Cortex of kidney (tissue), 1 donor: ENCODE measurements at places on chromosomes 7 and 10.

- no peak for DNase-seq
Measured at GRCh38 chr7:25359471-25360059, 131.3 kb upstream of the NPVF start.

DNA sequence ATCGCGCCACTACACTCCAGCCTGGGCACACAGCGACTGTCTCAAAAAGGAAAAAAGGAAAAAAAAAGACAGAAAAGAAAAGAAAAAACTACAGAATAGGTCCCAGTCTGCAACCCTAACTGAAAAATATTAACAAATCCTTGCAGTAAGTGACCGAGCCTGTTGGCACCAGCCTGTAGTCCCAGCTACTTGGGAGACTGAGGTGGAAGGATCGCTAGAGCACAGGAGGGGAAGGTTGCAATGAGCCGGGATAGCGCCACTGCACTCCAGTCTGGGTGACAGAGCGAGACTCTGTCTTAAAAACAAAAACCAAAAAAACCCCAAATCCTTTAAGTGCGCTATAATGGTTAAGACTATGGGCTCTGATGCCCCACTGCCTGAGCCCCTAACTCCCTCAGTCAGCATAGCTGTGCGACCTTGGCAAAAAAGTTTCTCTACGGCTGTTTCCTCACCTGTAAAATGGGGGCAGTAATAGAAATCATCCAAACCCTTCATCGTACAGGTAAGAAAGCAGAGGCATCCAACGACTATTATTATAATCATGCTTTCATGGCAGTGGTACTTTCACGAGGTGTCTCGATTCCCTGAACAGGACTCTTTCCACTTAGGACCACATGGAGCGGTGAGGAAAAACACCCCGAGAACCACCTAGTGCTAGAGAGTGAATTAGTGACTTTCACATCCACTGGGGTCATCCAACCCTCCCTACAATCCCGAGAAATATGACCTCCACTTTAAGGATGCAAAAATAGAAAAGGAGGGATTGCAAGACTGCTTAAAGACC lies 755 bp downstream of the TOMM7 start:
- DNase-seq: no peak

DNA sequence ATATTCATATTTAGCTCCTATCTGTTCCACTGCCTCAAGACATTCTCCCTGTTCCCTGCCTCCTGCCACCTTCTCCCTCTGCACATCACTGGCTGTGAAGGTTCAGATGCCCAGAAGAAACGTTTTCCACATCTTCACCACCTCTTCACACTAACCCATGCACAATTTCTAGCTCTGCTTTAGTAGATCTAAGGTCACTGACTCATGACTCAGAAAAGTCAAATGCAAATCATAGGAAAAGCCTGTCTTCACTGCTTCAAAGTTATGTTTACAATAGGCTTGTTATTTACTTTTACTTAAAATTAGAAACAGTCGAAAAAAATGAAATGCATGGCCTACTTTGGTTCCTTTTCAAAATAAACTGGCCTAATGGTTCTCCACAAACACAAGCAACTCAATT lies 2.5 kb downstream of the SCRN1 start:
- DNase-seq: no peak

DNA sequence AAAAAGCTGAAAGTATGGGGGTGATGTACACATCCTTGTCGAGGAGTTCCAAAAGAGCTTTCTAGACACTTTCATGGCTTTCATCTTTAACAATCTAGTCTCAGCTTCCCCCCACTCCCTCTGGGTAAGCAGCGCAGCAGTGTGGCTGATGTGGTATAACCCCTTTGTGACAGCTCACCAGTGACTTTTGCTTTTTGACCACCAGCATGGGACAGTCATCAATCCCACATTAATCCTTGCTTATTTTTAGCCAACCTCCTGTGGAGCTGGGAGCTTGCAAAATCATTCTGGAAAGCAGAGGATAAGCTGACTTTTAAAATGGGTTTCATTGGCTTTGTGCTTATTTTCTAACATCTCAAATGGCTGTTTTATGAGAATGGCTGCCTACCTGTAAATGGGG lies 272.7 kb downstream of the HDAC9 start:
- no peak for DNase-seq

- no peak for DNase-seq
Measured at GRCh38 chr7:142642316-142642715, 107.0 kb upstream of the PRSS1 start.

DNA sequence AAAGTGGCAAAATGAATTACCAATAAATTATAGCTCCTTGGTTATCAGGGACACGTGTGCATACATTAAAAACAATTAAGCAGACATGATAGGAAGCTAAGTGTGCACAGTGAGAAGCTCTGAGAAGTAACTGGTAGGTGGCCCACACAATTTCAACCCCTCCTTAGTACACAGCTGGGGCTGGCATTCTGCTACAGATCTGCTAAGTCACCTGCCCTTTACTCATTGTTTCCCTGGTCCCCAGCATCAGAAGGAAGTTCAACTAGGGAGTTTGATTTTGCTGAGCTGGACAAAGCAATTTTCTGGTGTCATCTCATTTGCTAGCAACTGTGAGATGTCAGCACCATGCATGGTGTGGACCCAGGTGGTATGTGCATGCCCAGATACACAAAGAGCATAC lies 424.1 kb upstream of the NPVF start:
- no peak for DNase-seq

GRCh38 chr10:71773221-71773971 lies at the start of gene VSIR:
Gene VSIR, minus strand, starts transcription at chr10:71773520. Its CDS starts 81 bp downstream, at chr10:71773439.
- no peak for DNase-seq

GRCh38 chr7:151558575-151558974 lies 38.9 kb upstream of the RHEB start:
- no peak for DNase-seq

DNA sequence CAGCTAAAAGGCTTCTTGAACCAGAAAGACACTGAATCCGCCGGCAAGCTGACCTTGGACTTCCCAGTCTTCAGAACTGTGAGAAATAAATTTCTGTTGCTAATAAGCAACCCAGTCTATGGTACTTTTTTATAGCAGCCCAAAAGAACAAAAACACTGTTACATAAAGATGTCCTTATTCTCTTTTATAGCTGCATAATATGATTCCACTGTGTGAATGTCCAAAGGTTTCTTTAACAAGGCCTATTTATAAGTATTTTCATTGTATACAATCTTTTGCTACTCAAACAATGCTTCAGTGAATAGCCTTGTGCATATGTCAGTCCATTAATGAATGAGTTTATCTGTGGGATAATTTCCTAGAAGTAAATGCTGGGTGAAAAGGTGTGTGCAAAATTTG lies 190.8 kb upstream of the INHBA start:
- no peak for DNase-seq

- DNase-seq: no peak
Measured at GRCh38 chr7:142717453-142717852, 31.8 kb upstream of the PRSS1 start.

- peak; percentile 23 for DNase-seq
Measured at GRCh38 chr10:62817121-62817765, 1.1 kb upstream of the EGR2 start.

DNA sequence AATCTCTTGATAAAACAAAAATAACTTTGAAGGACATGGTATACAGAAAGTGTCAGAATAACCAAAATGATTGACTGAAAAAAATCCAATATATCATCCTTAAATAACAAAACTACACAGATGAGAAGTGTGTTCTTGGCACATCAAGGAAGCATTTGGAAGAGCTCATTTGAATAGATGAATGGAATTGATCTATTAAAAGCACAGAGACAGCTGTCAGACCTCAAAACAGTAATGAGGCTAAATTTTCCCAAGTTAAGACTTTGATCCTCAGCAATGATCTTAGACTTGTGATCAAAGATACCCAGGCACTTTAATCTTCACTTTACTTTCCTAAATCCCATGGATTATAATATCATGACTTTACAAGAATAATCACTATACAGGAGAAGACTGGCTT lies 395.4 kb upstream of the NFE2L3 start:
- DNase-seq: no peak

DNA sequence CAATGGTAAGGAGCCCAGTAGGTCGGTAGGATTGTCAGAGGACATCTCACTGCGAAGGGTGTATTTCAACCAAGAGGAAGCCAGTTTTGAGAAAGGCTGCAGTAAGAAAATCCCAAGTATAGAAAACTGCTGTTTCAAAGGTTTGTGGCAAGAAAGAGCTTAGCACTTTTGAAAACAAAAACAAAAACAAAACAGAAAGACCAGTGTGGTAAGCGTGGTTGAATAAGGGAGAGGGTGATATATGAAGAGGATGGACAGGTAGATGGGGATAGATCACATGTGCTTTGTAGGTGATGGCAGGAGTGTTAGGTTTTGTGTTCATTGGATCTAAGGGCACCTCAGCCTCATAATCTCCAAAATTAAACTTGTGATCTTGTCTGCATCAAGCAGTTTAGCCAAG lies 141.6 kb upstream of the WNT16 start:
- no peak for DNase-seq

DNA sequence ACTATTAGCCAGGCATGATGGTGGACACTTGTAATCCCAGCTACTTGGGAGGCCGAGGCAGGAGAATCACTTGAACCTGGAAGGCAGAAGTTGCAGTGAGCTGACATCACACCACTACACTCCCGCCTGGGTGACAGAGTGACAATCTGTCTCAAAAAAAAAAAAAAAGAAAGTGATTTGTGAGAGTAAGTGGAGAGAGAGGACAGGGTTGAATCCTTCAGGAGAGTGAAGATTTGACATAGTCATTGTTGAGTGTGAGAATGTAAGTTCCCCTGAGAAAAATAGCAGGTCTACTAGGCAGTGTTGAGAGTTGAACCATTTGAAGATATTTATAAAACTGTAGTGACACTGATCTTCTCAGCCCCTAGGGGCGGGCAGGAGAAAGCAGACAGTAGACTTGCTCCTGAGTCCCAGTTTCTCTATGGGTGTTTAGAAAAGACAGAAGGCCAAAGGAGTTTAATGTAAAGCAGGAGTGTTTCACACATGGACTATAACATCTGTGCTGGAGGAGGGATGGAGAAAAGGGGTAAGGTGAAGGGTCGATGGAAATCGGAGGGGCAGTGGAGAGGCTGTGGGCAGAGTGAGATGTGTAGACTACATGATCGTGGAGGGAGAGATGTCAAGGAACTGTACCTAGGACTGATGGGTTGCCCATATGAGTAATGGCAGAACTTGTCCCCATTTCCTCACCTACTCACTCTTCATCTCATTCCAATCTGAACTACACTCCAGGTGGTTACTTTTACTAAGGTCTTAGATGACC lies 13.7 kb upstream of the LAMB4 start:
- DNase-seq: no peak

DNA sequence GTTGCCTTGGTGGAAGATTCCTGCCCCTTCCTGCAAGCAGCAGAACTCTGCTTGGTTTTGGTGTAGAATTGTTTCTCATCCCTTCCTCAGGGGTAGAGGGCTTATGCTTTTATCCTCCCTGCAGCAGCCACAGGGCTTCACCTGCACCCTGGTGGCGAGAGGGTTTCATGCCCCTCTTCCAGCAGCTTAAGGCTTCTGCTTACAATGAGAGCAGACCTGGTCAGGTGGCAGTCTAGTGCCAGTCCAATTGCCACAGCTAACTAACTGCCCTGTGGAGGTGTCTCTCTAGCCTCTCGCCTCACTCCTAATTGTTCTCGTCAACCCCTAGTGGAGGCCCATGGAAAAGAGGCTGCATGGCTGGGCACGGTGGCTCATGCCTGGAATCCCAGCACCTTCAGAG lies 19.3 kb downstream of the ACBD7 start:
- no peak for DNase-seq

DNA sequence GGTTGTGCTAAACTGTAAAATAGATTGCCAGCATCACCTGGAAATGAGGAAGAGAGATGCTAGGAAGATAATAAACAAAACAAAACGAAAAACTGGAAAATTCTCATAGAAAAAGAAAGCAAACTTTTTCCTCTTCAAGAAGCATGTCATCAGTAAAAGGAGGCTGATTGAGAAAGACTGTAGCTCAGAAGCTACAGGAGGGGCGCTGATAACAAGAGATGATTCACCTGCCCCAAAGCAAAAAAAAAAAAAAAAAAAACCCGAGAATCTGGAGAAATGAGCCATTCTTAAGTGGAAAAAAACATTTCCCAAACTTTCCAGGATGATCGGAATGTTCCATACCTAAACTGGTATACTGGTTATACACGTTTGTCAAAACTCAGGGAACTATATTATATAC lies 130.5 kb upstream of the C1QL3 start:
- no peak for DNase-seq

GRCh38 chr10:86651631-86652331 lies 2.6 kb upstream of the OPN4 start:
- DNase-seq: no peak

- DNase-seq: no peak
Measured at GRCh38 chr7:108104324-108104723, 25.8 kb downstream of the LAMB4 start.

- no peak for DNase-seq
Measured at GRCh38 chr10:30637881-30638467, 8.4 kb upstream of the LYZL2 start.

DNA sequence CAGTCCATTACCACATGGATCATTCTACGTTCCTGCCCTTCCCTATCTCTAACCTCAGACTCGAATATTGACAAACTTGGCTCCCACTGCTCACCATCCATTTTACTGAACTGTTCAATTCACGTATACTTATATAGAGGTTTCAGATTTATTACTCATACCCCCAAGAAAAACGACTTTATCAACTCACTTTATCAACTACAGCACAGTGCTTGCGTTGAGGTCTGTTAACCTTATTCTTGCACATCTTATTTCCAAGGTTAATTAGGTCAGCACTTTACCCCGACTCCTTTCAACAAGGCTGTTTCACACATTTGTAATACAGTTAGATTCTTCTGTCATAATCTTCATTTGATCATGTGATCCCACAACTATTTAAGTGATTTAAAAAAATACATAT lies 162.3 kb upstream of the AHR start:
- DNase-seq: no peak

GRCh38 chr7:120725376-120726039 lies 132.4 kb downstream of the TSPAN12 start:
- no peak for DNase-seq

GRCh38 chr10:51297438-51297837 lies 223.2 kb downstream of the PRKG1 start:
- no peak for DNase-seq

DNA sequence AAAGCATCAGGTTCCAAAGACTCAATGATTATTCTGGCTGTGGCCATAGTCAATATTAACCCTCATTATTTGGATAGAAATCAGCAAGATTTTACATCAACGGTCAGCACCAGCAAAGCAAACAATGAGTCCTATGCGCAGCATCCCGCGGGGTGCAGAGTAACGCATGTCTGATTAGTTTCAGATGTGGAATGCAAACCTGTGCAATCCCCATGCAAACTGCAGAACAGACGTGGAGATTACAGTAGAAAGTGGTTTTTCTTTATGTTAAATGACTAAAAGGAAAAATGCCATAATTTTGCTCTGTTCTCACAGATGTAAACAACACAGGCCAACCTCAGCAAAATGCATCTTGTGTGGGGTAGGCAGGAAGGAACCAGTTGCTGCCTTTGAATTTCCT lies 258.1 kb upstream of the GRB10 start:
- no peak for DNase-seq

DNA sequence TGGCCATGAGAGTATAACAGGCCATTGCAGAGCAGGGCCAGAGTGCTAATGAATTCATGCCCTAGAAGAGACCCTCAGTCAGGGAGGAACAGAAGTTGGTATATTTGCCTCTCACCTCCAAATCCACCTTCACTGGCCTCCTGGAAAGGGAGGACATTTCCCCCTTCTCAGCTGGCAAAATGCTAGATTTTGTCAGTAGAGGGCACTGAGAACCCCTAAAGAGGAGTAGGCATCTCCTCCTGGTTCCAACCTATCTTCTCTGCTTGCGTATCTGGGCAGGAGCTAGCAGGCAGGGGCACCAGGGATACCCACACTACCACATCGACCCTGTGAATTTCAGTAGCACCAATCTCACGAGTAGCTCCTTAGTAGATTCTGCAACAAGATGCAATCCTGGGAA lies 79.8 kb upstream of the GHITM start:
- no peak for DNase-seq

- DNase-seq: no peak
Measured at GRCh38 chr7:144834641-144835144, 1.2 kb downstream of the TPK1 start.
